Kasumi-1 (cell line): ENCODE measurements at places on chromosomes 3 and 15.

DNA sequence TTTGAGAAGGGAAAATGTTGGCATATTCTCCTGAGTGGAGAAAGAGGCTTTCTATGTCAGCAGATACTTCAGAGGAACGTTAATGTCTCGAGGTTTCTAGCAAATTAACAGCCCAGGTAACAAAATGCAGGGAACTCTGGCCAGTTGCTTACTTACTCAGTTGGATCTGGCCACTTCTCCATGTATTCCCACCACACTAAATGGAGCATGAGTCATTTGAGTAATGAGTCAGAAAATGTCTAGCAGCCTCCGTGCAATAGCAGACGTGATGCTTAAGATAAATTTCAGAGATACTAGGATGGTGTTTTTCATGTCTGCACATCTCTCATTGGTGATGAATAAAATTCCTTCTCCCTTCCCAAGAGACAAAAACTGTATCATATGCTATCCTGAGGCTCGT is 671.5 kb downstream of the FHIT start:
- DNase-seq: no peak

DNA sequence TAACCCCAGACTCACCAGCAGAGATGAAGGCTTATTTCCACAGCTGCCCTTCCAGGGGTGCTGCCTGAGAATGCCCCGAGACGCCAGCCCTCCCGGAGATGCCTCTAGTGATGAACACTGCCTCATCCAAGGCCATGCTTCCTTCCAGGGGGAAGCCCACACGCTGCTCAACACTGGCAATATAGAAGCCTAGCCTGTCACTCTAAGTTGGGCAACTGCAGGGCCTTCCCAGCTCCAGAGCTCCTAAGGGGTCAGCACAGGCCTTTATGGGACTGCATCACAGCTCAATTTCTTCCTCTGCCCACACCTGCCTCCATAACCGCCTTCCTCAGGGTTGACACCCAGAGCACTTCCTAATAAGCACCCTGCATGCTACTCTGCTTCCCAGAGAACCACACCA is 217.7 kb downstream of the ABHD5 start:
- DNase-seq: no peak

GRCh38 chr15:91456921-91457320 is 356.9 kb downstream of the SV2B start:
- no peak for DNase-seq

- DNase-seq: no peak
These were observed 45.2 kb downstream of the KLHL25 start for GRCh38 chr15:85749261-85750151.

- DNase-seq: peak; percentile 80
These were observed 1.7 kb downstream of the CMTM8 start for GRCh38 chr3:32240159-32240545.

- no peak for DNase-seq
These were observed 30.4 kb downstream of the ZNF662 start for GRCh38 chr3:42936157-42936981.

- no peak for DNase-seq
These were observed 64.2 kb upstream of the CFAP161 start for GRCh38 chr15:81069909-81070308.

DNA sequence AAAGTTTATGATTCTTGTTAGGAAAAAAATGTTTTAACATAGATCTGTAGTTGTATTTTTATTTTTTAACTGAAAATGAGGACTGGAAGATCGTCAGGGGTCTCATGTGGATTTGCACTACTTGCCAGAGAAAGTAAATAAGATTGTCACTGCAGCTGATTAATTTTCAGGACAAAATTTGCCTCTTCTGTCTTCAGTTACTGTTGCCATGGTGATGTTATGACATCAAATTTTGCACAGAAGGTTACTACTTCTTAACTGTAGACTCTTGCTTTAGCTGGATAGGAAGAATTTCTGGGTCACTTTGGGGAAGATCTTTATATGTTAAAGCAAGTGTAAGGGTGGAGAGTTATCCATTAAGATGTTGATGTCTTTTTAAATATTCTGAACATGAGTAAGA is 82.2 kb upstream of the WDR72 start:
- DNase-seq: no peak

- no peak for DNase-seq
These were observed 3.0 kb downstream of the ROBO2 start for GRCh38 chr3:77042882-77043281.

GRCh38 chr3:49248840-49249227 is 28.2 kb downstream of the C3orf62 start:
- peak; percentile 92 for DNase-seq
